ENCODE measurements at places on chromosomes 4 and X. TPM values are rescaled to one million over a fixed set of nuclear protein-coding genes. Genes with fewer than 3 reads are reported as not detected.

Gene IL13RA2
- not detected for total RNA-seq

Gene CFAP47
- not detected for total RNA-seq

Gene CHRDL1
- total RNA-seq = 248 TPM

Gene EFHC2
- total RNA-seq = 0.29 TPM

GRCh38 chr4:71732706-71733105 is 51.2 kb downstream of the GC start:
- DNase-seq = no peak

- no peak for DNase-seq
Measured at GRCh38 chr4:166823126-166823525, 411.2 kb downstream of the SPOCK3 start.

DNA sequence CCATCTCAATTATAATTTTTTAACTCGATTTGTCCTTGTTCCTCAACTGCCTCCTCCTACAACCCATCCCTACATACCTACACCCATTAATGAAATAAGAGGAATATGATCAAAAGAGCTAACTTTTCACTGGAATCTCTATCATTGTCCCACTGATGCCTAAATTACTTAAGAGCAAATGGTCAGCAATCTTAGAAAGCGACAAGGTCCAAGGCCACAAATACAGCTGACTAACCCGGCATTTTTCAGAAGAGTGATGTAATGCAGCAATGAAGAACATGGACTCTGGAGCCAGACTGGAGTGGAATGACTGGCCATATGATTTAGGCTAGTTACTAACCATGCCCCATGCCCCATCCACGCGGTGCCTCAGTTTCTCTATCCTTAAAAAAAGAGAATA is 56.2 kb downstream of the PPA2 start:
- DNase-seq = no peak

DNA sequence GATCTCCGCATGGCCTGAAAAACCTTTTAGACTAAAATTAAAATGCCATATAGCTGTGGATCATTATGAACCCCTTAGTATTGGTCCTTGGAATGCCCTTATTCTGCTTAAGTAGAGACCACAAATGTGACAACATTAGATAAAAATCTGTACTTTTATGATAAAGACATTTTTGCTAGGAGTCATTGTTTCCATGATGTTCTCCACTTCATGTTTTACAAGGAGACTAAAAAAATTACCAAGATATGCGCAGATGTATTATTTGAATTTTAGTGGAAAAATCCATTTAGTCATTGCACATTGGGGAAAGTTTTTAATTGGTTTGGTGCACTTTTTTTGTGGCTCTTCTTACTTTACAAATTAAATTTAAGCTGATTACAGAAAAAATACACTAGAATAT is 85.1 kb upstream of the HPRT1 start:
- DNase-seq = no peak

GRCh38 chr4:116217781-116218180 is 867.6 kb downstream of the TRAM1L1 start:
- no peak for DNase-seq

- DNase-seq = no peak
Measured at GRCh38 chr4:42484630-42485029, 87.3 kb downstream of the SHISA3 start.

GRCh38 chrX:13440176-13440575 is 120.3 kb upstream of the ATXN3L start:
- DNase-seq = no peak

DNA sequence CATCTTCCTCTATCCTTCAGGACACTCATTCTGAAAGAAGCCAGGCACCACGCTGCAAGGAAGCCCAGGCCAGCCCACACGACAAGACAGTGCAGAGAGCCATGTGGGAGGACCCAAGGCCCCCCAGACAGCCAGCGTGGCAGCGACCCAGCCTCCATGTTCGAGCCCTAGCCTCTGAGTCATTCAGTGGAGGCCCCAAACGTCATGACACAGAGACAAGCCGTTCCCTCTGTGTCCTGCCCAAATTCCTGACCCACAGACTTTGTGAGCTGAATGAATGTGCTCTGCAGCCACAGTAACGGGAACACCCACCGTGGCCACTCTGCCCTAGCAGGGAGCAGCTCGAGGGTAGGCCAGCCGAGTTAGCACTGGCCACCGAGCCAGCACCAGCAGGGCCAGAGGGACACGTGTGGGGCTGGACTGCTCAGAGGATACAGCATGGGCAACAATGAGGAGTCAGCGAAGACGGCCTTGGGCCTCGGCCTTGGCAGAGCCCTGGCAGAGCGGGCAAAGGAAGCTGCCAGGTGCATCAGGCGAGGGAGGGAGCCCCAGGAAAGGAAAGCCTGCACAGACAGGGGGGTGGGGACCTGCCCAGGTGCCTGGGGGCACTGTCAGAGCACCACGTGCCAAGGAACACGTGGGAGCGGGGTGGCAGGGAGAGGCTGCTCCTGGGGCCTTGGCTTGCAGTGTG is 8.6 kb downstream of the BLOC1S4 start:
- peak; percentile 82 for DNase-seq
